ENCODE measurements at places on chromosomes 6 and 20. TPM values are rescaled to one million over a fixed set of nuclear protein-coding genes. Genes with fewer than 3 reads are reported as not detected.

The SOX4 gene
- total RNA-seq: 0.71 TPM

The CFAP206 gene
- total RNA-seq: not detected

The RFX6 gene
- not detected for total RNA-seq

The TXLNB gene
- 0.37 TPM for total RNA-seq

The PANK2 gene
- total RNA-seq: 61.1 TPM

The LST1 gene
- 8.1 TPM for total RNA-seq

The TPD52L2 gene
- 92.9 TPM for total RNA-seq

The NEURL2 gene
- 1.7 TPM for total RNA-seq

The ATG5 gene
- total RNA-seq: 47.4 TPM

The ZNF318 gene
- 11.2 TPM for total RNA-seq

The LINC00237 gene
- total RNA-seq: not detected

The NFATC2 gene
- 29.4 TPM for total RNA-seq

The DDX43 gene
- 0.97 TPM for total RNA-seq

The TFAP2A gene
- not detected for total RNA-seq

The MICB gene
- 25.8 TPM for total RNA-seq

The GNAS gene
- total RNA-seq: 688 TPM

The WTAP gene
- total RNA-seq: 88.5 TPM

The HLA-DOB gene
- total RNA-seq: 4.2 TPM

The ENPP1 gene
- total RNA-seq: 0.74 TPM

The SSTR4 gene
- total RNA-seq: not detected

The PROKR2 gene
- not detected for total RNA-seq

The SALL4 gene
- total RNA-seq: 0.04 TPM

The C20orf202 gene
- total RNA-seq: not detected

The MAP3K5 gene
- 20.1 TPM for total RNA-seq

Measured in activated T-helper 17 cell treated with anti-CD3 and anti-CD28 coated beads, Interleukin-2, amount 50 U/mL, for 72 hours (primary cell).